RPMI8226 (cell line): ENCODE measurements at places on chromosomes 5 and 9.

DNA sequence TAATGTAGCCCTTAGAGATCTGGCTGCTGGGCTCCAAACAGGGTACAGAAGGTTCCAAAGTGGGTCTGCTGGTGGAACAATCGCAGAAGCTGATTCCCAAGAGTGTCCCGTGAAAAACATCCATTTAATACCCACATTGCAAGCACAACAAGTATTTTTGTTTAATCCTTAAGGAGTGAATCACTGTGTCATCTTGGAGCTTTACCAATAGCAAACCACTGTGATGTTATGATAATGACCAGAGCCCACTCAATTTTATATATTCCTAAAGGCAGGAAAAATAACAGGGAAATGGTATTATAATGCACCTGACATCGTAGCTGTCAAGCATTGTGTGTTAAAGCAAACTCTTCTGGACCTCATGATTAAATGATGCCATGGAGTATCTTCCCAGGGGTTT is 291.9 kb downstream of the FBXL7 start:
- no peak for DNase-seq

DNA sequence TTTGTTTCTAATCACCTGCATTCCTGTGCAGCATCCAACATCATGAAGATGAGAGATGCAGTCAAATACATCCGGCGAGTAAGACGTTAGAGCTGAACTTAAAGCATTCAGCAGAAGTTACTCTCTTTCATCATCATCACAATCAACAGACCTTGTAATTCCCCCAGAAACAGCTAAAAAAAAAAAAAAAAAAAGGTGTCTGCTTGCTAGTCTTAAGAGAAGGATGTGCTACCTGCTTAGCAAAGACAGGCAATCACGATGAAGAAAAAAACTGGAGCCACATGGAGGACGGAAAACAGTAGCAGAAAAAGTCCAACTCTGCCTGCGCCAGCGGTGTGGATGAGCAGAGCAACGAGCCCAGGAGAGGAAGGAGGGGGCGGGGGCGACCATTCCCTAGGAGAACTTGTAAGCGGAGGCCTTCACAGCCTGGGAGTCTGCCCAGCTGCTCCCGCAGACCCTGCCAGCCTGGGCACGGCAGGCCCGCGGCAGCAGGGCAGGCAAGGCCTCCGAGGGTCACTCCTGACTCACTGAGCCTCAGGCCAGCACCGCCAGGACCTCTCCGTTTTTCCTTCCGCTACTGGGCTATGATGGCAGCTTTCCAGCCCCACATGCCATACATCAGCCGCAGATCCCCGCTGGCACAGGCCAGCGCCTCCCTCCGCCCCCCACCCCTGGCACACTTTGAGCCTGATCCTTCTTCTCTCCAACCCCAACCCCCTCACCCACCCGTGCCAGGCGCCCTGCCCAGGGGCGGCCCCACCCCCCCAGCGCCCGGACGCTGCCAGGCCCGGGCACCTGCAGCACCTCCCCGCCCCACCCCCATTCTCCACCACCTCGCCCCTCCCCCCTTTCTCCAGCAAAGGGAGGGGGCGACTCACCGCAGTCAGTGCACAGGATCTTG is 1.4 kb downstream of the NRG2 start:
- no peak for DNase-seq

GRCh38 chr5:62306896-62307689 is 1.1 kb downstream of the KIF2A start:
- DNase-seq, result peak; percentile 67

DNA sequence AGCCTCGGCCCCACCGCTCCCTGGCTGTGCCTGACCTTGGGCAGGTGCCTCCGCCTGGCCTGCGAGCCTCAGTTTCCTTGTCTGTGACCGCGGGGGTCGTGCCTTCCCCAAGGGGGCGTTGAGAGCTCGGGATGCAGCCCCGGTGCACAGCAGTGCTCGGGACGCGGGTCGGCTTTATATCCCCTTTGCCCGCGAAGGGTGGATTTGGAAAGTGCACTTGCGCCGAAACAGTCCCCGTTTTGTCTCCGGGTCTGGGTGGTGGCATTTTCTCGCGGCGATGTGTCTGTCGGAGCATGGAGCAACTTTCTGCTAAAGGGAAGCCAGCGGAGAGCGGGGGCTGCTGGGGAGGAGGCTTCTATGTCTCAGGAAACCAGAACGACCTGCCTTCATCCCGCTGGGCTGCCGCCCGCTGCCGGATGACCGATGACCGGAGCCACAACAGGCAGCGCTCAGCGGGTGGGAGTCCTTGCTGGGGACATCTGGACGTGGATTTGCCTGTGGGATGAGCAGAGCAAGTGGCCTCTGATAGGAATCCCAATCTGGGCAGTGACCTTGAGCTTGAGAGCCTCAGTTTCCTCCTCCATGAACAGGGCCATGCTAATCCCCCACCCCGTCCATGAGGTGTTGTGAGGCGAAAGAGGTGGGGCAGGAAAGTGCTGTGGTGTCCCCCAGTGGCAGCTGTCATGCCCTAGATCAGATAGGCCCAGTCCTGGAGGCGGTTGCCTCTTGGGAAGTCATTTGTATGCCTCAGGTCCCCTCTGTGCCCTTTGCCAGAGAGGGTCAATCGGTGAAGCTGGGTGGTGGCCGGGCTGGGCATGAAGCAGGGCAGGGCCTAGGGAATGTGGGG is 651 bp downstream of the HRH2 start:
- peak; percentile 49 for DNase-seq

GRCh38 chr9:104104360-104104759 is 10.3 kb downstream of the SMC2 start:
- DNase-seq, result no peak

- peak; percentile 80 for DNase-seq
Measured at GRCh38 chr5:117454716-117455212, 880.1 kb upstream of the SEMA6A start.

DNA sequence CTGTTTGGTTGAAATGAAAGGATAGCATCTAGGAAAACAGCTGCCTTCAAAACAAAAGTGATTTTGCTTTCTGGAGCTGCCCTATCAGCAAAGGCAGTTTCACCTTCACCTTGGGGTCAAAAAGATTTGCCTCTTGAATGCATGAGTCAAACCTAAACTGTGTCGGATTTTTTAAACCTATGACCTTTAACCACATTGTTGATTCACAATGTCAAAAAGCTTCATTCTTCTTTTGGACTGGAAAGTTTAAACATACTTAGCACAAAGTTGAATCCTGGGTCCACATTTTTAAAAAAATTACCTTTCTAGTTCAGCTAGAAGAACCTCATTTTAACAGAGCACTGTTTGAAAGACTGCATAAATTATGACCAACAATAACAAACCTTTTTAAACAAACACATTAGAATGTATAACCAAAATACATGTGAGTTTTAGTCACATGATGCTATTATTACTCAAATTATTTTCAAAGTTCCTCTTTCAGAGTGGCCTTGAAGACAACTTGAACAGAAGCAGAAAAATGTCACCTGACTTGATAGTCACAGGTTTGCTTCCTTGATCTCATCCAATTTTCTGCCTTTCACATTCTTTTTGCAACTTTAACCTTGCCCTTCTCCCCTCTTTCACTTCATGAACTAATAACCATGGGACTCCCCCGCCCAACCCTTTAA is 109.7 kb upstream of the LHFPL2 start:
- peak; percentile 74 for DNase-seq

DNA sequence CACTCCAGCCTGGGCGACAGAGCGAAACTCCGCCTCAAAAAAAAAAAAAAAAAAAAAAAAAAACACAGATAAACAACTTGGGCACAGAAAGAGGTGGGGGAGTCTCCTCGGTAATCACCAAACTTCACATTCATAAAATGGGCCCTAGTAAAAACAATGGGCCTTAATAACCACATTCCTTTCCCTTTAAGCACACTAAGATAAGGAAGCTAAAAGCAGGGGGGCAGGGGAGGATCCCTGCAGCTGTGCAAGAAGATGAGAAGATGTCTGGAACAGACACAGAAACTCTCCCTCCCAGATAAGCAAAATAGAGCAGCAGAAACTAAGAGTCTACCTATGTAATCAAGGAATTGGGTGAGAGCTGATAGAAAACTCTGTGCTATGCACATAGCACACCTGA is 111.2 kb upstream of the FAM174A start:
- DNase-seq, result no peak

DNA sequence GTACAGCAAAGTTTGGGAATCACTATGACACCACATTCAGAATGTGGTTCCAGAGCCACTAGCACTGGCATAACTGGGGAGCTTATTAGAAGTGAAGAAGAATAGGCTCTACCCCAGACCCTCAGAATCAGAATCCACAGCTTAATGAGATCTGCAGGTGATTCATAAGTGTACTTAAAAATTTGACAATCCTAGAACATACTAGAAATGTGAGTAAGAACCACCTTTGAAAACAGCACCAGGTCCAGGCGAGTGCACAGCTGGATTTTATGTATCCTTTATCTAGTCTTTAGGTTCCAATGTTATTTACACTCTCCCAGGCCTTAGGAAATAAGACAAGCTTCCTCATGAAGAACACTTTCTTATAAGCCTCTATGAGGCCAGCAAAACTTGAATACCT is 149.0 kb downstream of the NFIB start:
- DNase-seq, result no peak

GRCh38 chr5:136025900-136026299 is 2.9 kb upstream of the TGFBI start:
- no peak for DNase-seq

DNA sequence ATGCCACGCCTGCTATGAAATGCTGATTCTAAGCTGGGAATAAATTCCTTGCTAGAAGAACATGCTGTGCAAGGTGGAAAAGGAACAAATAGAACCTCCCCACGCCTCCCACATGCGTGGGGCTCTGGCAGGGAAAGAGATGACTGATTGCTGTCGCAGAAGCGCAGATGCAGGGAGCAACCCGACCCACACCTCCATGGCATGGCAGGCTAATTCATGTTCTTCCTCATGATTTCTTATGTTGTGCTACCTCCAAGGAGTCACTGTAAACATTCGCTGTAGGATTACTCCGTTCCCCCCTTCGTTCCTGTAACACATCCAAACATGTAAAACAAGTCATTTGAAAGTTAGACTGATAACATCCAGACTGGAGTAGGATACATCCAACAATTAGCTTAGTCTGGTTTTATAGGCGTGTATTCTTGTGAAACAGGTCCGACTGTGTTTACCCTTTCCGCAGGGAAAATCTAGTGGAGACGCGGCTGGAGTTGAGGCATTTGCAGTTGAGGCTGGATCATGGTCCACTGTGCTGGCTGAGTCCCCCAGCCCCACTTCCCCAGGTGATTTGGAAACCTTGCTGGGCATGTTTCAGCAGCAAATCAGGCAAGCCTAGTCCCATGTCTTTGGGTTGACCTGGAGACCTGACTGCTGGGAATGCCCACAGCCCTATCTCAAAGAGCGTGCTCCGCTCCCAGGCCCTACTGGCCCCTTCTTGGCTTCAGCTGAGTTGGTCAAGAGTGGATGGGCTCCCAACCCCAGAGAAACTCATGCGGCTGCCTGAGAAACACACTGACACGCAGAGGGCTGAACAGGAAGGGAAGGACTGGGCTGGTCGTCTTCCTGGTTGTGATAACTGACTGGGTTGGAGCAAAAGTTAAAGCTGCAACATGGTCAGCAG is 24.8 kb upstream of the ANKRD33B start:
- no peak for DNase-seq

- DNase-seq, result no peak
Measured at GRCh38 chr9:121694600-121694999, 43.2 kb downstream of the DAB2IP start.

GRCh38 chr5:132428484-132429462 is 59.3 kb downstream of the SLC22A5 start:
- no peak for DNase-seq

- DNase-seq, result no peak
Measured at GRCh38 chr9:19677924-19678323, 110.9 kb downstream of the SLC24A2 start.

DNA sequence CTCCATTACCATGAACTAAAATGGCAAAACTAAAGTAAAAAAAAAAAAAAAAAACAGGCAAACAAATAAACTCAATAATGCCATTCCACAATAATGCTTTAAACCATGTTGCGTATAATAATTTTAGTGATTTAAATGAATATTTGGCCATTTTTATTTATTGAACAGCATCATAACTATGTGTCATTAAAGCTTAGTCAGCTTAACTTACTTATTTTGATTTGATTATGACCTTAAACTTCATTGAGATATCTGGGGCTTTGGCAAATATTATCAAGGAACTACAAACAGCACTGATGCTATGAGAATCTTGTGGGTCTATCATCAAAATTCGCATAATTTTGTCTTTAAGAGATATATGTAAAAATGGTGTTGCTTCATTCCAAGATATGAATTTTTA is 1610.3 kb upstream of the NUDT12 start:
- no peak for DNase-seq

GRCh38 chr9:129773262-129774048 is 20.6 kb upstream of the PTGES start:
- DNase-seq, result peak; percentile 34

DNA sequence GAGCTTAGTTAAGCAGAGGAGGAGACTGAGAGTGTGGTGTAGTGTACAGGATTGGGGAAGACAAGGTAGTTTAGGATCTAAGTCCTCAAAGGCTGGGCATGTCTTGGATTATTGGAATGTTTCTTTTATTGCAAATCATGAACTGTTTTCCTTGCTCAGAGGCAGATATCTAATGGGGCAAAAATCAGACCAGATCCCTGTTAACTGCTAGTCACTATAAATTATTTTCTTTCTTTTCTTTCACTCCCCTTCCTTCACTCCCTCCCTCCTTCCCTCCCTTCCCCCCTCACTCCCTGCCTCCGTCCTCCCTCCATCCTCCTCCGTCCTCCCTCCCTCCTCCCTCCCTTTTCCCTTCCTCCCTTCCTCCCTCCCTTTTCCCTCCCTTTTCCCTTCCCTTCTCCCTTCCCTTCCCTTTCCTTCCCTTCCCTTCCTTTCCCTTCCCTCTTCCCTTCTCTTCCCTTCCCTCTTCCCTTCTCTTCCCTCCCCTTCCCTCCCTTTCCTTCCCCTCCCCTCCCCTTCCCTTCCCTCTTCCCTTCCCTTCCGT is 117.9 kb downstream of the WDR70 start:
- DNase-seq, result no peak

DNA sequence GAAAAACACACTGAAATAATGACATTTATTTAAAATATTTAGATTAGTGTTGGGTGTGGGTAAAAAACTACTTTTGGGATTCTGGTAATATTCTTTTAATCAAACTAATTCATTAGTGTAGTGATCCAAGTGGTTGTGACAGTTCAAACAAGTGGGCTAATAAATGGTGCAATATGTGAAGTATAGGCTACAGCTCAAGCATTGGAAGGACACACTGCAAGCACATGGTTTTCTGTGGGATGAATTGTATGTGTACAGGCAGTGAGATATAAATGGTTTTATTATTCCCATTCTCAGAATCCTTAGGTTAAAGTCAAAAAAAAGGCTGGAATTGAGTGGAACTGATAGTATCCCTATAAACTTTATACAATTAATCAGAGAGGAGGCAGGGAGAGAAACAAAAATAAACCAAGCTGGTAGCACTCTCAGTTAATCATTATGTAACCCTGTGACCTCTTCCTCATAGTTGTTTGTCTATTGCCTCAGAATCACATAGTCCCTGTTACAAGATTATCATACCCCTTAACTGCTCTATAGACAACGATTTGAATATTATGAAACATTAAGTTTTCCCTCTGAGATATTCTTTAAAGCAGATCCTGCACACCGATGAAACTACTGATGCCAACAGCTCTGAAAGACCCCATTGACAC is 1755.4 kb upstream of the ACO1 start:
- no peak for DNase-seq
